LHCN-M2 (cell line): ENCODE measurements at places on chromosomes 4 and X. TPM values are rescaled to one million over a fixed set of nuclear protein-coding genes. Genes with fewer than 3 reads are reported as not detected.

GRCh38 chrX:7283741-7284140, 135.8 kb upstream of the PUDP start:
- DNase-seq, result no peak

- peak; percentile 56 for DNase-seq
These were observed 102.4 kb upstream of the MAML3 start for GRCh38 chr4:140256335-140256734.

The ARMCX1 gene
- total RNA-seq, result 52.3 and 73.5 TPM in 2 replicates

- peak; percentile 6 for DNase-seq
These were observed 37.1 kb downstream of the HEPH start for GRCh38 chrX:66200855-66201795.

DNA sequence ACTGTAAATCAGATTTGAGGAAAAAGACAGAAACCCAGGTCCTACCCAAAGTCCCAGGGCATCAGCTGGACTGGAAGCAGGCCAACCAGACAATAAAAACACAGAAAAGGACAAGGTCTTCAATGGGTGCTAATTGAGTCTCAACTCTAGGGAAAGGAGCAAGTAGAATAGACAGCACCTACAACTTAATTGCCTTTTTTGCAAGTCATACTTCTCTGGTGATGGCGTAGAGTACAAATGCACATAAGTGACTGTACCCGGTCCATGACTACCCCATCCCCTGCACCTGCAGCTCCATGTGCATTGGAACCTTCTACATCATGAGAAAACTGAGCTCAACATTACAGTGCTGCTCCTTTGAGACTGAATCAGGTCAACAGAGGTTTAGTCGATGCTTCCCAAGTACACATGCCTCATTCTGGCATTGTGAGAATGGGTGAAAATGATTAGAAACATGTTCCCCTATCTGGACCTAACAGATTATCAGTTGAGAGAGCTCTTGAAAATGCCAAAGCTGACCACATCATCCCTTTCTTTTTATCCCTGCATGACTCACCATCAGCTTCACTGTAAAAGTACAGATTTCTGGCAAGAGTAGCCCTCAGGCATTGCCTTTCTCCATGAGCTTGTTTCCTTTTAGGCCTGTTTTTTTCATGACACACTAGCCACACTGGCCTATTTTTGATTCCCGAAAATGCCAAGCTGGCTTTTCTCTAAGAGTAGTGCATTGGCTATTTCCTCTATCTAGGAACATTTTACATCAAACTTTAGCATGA, 298.3 kb downstream of the HS3ST1 start:
- peak; percentile 72 for DNase-seq

- DNase-seq, result peak; percentile 34
These were observed 211.9 kb upstream of the UGT8 start for GRCh38 chr4:114386637-114387233.

- DNase-seq, result peak; percentile 64
These were observed 276.7 kb downstream of the GBA3 start for GRCh38 chr4:22969287-22969896.

- no peak for DNase-seq
These were observed 79.1 kb downstream of the ELOVL6 start for GRCh38 chr4:110119337-110119736.

- no peak for DNase-seq
These were observed 21.8 kb downstream of the IL1RAPL1 start for GRCh38 chrX:28609003-28609402.

GRCh38 chr4:25972984-25973745, 59.1 kb downstream of the SMIM20 start:
- no peak for DNase-seq

- DNase-seq, result no peak
These were observed 54.4 kb upstream of the ESX1 start for GRCh38 chrX:104309169-104309568.

- DNase-seq, result peak; percentile 26
These were observed 13.1 kb upstream of the EOLA1 start for GRCh38 chrX:149527705-149528104.

DNA sequence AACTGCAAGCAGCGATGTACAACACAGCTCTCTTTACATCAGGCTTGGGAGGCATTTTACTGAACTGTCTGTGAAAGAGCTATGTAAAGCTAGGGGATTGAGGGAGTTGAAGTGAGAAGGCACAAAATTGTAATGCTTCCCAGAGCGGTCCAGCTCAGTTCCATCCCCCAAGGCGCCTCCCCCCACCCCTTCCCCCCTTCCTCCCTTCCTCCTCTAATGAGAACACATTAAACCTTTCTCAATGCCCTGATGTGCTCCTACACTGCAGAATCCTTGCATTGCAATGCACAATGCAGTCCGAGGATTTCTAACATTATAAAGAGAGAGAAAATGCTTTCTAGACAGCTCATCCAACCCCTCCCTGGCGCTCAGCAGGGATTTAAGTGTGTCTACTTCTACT, 73.9 kb downstream of the CXXC4 start:
- DNase-seq, result no peak

The PCDH11X gene
- total RNA-seq, result not detected in 2 replicates

- DNase-seq, result no peak
These were observed 183.8 kb upstream of the NUDT10 start for GRCh38 chrX:51148848-51149247.

The ESX1 gene
- total RNA-seq, result not detected in 2 replicates

- DNase-seq, result no peak
These were observed 455.4 kb downstream of the PCDH18 start for GRCh38 chr4:137076908-137077307.

The ATP2B3 gene
- not detected in 2 replicates for total RNA-seq

- no peak for DNase-seq
These were observed 166.4 kb upstream of the NPY2R start for GRCh38 chr4:155042014-155042413.

- no peak for DNase-seq
These were observed 669 bp downstream of the OTOP1 start for GRCh38 chr4:4225915-4226605.

The AGTR2 gene
- total RNA-seq, result not detected in 2 replicates

The CFP gene
- total RNA-seq, result 0.34 TPM in 1 of 2 replicates, not detected in the other

DNA sequence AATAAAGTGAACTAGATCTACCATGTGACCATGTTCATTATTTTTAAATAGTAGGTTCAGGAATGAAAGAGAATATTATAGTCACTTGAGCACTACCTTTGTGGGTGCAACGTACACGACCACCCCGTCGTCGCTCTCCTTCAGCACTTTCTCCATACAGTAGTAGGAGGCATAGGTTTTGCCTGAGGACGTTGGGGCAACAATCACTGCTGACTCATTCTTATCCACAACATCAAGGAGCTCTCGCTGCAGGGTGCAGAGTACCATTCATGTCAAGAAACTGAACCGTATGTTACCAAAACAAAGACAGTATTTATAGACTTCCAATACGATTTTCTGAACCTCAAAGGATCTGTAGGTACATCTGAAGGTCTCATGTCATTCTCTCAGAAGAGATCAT, 44.7 kb downstream of the DDX60 start:
- DNase-seq, result no peak

The IQSEC2 gene
- 17.0 and 18.3 TPM in 2 replicates for total RNA-seq

The BGN gene
- total RNA-seq, result not detected in 2 replicates

DNA sequence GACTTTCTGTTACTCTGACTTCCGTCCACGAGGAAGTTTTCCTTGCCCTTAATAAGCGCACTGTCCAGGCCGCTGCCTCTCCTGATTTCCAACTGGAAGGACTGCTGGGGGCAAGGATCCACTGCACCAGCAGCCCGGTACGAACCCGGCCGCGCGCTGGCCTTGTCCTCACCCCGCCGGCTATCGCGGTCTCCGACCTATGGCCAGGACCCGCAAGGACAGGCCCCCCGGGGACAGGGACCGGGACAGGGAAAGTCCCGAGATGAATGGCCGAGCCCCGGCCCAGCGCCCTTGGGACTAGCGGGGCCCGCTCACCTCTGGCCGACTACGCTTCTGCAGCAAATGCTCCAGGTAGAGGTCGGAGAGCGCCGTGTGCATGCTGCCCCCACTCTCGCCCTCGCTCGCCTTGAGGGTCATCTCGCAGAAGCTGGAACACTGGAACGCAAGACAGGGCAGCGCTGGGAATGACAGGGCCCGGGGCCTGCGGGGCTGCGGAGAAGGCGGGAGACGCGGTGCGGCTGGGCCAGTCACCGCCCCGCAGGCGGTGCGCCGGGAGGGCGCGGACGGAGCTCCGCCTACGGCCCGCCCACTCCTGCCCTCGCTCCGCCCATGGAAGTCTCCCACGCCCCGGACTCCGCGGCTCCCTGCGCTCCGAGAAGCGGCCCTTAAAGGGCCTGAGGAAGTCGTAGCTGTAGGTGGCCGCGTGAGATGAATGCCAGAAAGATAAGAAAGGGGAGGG, at the start of gene MPP1:
Gene MPP1, minus strand, starts transcription at position 529 of the 739 bp plus-strand sequence. Its CDS starts 112 bp downstream, at position 417.
- peak; percentile 55 for DNase-seq

GRCh38 chr4:15657366-15657765, 2.2 kb upstream of the FBXL5 start:
- DNase-seq, result no peak

GRCh38 chr4:122246551-122246950, 94.4 kb downstream of the BLTP1 start:
- DNase-seq, result no peak

The AKAP14 gene
- not detected in 2 replicates for total RNA-seq

DNA sequence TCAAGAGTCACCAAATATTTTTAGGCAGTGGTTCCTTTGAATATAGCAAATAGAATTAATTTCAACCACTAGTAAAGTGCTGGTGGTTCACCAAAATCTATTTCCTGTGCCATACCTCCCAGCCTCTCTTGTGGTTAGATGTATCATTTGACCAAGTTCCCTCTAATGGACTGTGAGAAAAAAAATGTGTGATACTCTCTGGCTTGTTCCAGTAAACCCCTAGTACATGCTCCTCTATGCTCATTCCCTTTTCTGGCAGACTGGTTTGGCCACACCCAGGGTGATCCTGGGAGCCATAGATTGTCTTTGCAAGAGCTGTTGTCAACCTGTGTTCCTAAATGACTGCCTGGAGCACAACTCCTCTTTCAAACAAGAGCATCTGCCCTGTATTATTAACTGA, 109.5 kb downstream of the FRAS1 start:
- peak; percentile 59 for DNase-seq

The CT45A3 gene
- total RNA-seq, result not detected in 2 replicates

DNA sequence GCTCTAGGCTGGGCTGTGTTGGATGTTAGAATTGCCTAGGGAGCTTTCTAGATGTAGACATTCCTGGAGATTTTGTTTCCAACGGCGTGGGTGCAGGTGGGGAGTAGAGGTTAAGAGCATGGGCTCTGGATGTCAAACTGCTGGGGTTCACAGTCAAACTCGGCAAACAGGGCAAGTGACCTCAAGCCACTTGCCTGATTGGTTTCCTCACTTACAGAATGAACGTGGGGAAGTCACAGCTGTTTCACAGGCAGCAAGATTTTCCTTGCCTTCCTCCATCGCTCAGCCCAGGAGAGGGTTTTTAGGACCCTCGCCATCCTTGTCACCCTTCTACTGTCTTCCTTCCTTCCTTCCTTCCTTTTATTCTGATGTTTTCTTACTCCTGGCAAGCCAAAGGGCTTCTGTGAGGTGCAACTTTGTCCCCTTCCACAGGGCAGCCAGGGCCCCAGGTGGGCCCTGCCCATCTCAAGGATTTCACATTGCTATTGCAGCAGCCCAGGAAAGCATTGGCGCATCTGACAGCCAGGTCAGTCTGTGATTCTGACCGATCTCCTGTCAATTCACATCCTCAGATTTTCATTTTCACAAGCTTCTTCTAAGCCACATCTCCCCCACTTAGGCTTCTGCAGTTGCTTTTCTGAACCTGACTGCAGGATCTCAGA, 7.0 kb downstream of the RTL5 start:
- no peak for DNase-seq

The CLCN4 gene
- 2.4 and 3.6 TPM in 2 replicates for total RNA-seq

- no peak for DNase-seq
These were observed 48.5 kb upstream of the FRMPD4 start for GRCh38 chrX:12089740-12090139.
